ENCODE measurements at places on chromosomes 7 and 10. TPM values are rescaled to one million over a fixed set of nuclear protein-coding genes. Genes with fewer than 3 reads are reported as not detected.

The RBM48 gene
- 25.5 TPM for polyA plus RNA-seq

The PDLIM1 gene
- polyA plus RNA-seq, result 38.9 TPM

The SLC16A9 gene
- not detected for polyA plus RNA-seq

The SMKR1 gene
- 18.1 TPM for polyA plus RNA-seq

- H3K27ac ChIP-seq, result no peak overlapping the region
- no peaks in the 10 kb centered on the region for H3K36me3 ChIP-seq
- peaks cover 17% of the 10 kb centered on the region for H3K4me1 ChIP-seq
- H3K4me3 ChIP-seq, result no peak overlapping the region
- H3K27me3 ChIP-seq, result no peaks in the 10 kb centered on the region
- DNase-seq, result no peak
These were observed 134.3 kb upstream of the ASAH2 start for GRCh38 chr10:50385624-50386023.

- H3K27ac ChIP-seq, result no peak overlapping the region
- H3K4me3 ChIP-seq, result no peak overlapping the region
- no peaks in the 10 kb centered on the region for H3K4me1 ChIP-seq
- no peak for DNase-seq
- peaks cover 3% of the 10 kb centered on the region for H3K27me3 ChIP-seq
These were observed 315.1 kb downstream of the C7orf25 start for GRCh38 chr7:42596737-42597136.

- no peak overlapping the region for H3K4me3 ChIP-seq
- H3K4me1 ChIP-seq, result no peaks in the 10 kb centered on the region
- H3K27me3 ChIP-seq, result peaks cover 2% of the 10 kb centered on the region
- H3K27ac ChIP-seq, result no peak overlapping the region
- DNase-seq, result no peak
- no peaks in the 10 kb centered on the region for H3K36me3 ChIP-seq
These were observed 48.3 kb downstream of the ADCYAP1R1 start for GRCh38 chr7:31100445-31100844.

GRCh38 chr10:42648512-42648911 lies 10.1 kb upstream of the ZNF33B start:
- no peak overlapping the region for H3K27ac ChIP-seq
- no peaks in the 10 kb centered on the region for H3K4me1 ChIP-seq
- H3K4me3 ChIP-seq, result no peak overlapping the region

Data from immature natural killer cell (primary cell).